NCI-H526 treated with DMSO at 0.1 percent for 48 hours (cell line): ENCODE measurements at places on chromosomes 4 and X.
A peak's percentile ranks its signal among the peaks of the same experiment; 100 is the strongest.

DNA sequence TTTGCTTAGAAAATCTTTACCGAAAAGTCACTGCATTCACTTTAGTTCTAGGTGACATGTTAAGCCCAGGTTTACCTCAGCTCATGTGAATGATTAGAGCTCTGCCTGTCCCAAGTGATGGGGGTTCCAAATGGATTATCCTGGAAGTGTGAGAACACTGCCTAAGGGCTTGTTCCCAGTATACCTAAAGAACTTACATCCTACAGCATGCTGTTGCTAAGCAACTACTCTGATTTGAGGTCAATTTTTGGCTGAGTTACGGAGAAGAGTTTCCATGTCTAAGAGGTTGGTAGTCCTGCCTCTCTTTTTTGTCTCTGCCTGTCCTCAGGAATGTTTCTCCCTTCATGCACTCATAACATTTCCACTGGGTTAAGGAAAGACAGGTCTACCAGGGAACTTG, 67.6 kb upstream of the UGT2B15 start:
- DNase-seq, result no peak

DNA sequence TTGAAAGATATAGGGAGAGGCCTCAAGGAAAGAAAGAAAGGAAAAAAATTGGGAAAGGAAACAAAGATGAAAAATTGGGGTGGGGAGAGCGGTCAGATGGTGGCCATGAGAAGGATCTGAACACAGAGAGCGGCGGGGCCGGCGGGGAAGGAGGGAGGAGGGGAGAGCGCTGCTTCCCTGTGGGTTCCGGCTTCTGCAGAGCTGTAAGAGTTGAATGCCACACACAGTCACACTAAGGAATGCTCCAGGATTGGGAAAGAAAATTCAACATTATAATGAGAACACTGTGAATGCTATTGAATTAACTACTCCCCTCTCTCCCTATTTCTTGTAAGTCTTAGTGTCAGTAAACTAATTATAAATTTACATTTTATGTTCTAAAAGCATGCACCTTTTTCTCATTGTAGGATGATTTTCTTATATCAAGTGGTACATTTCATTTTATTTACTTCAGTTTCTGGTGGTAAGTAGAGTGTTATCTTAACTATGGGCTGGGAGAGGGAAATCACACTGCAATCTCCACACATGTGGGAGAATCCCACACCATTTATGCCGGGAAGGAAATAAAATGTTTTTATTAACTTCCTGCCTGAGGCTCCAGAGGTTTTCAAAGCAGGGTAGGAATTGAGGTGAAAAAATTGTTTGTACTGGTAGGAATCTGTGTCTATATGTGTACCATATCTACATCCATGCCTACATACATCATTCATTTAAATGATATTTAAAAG, 904 bp downstream of the F11 start:
- no peak for DNase-seq

DNA sequence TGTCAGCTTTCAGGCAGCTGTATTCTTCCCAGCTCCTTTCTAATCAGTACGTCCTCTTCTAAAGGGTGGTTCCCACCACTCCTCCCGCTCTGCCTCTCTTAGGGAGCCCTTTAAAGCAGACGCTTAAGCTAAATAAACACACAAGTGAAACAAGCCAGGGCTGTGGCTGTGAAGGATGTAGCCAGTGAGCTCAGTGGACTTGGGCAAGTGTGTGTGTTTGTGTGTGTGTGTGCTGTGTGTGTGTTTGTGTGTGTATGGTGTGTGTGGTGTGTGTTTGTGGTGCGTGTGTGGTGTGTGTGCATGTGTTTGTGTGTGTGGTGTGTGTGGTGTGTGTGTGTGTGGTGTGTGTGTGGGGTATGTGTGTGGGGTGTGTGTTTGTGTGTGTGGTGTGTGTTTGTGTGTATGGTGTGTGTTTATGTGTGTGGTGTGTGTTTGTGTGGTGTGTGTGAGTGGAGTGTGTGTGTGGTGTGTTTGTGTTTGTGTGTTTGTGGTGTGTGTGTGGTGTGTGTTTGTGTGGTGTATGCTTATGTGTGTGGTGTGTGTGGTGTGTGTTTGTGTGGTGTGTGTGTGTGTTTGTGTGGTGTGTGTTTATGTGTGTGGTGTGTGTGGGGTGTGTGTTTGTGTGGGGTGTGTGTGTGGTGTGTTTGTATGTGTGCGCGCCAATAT, 283.3 kb downstream of the PTTG2 start:
- no peak for DNase-seq

DNA sequence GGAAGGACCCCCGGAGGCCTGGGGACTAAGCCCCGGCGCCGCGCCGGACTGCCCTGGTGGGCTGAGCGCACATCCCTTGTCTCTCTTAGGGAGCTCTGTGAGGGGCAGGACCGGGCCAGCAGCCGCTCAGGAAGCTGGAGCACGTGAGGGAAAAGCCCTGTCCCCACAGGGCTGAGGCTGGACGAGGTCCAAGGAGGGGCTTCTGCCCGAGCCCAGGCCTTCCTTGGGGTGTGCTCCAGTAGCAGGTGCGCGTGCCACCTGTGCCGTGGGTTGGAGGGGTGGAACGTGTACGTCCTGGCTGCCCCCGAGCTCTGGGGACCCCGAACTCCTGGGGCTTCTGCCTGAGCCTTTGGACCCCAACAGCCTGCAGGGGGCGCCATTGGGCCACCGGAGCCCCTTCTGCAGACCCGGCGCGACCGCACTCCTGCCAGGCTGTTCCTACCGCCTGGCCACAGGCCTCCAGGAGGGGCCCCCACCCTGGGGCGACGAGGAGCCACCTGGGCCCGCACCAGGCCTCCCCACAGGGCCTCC, 27.2 kb downstream of the TACC3 start:
- peak; percentile 55 for DNase-seq

DNA sequence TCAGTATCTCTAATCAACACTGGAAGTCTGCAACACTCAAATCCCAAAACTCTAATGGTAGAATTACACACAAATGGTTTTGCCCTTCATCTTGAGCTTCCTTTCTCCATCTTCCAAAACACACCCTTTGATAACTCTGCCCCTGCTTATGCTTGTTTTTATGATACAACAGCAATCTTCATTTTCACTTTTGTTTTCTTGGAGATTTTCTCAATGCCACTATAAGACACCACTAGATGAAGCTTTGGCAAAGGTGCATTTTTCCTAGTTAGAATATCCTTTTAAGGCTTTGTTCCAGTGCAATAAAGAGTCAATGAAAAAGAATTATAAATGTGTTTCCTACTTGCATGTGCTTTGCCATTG, 472.4 kb upstream of the NWD2 start:
- no peak for DNase-seq

GRCh38 chr4:6402566-6403399, 69.6 kb downstream of the PPP2R2C start:
- no peak for DNase-seq

DNA sequence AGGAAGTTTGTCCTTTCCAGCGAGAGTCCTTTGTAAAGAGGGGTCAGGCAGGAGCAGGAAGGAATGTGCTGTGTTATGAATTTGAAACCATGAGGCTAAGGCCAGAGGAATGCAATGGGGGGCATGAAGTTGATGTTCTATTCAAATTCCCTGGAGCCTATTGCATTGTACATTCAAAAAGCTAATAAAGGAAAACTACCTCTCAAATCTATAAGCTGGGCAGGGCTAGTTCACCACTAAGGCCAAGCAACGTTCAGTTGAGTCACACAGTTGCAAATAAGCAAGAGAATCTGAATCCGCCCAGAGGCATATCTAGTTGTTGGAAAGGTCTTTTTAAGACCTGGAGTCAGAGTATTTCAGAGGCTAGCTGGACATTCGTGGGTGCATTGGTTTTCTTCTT, 148.3 kb downstream of the DCTD start:
- no peak for DNase-seq

DNA sequence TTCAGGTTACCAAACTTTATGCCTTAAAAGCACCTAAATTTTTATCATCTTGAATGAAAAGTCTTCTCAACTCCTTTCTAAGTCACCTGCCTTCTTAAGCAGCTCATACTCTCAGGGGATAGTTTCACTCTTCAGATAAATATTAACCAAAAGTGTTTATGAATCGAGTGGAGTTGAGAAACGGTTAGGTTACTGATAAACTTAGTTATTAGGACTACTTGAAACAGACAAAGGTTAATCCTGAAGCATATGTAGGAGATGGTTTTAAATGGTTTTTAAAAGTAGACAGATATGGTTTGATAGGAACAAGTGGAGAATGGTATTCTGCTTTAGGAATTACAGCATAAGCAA, 32.8 kb downstream of the CLDN22 start:
- DNase-seq, result no peak

- DNase-seq, result no peak
These were observed 16.5 kb downstream of the MCF2 start for GRCh38 chrX:139691493-139691842.

DNA sequence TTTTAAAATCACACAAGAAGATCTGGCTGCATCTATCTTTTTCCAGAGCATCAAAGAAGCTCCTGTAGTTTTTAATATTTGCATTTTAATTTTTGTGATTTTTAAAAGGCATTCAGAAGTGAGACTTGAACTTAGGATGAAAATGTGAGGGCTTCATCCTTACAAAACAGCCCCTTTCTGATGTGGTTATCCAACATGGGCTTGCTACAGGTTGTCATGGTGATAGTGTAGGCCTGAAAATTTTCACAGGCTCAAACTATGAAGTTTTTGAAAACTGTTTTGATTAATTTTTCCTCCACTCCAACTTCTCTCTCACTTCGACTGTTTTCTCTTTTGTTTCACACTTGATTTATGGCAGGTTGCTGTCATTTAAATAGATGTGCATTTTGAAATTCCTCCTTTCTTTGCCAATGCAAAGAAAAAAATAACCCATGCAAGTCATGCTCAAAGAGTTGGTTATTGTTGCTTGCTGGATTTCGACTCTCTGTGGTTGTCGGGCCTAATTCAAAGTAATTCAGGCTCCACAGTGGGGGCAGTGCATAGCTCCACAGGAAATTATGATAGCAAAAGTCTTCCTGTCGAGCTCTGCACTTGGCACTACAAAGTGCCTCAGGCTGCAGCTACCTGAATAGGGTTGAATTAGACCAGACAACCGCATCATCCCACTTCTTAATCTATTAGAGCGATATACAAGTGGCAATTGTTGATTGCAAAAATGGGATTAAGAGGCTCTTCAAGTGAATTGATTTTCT, 201.0 kb upstream of the GPR101 start:
- DNase-seq, result no peak

GRCh38 chr4:120070196-120070595, 3.5 kb upstream of the MAD2L1 start:
- DNase-seq, result no peak

DNA sequence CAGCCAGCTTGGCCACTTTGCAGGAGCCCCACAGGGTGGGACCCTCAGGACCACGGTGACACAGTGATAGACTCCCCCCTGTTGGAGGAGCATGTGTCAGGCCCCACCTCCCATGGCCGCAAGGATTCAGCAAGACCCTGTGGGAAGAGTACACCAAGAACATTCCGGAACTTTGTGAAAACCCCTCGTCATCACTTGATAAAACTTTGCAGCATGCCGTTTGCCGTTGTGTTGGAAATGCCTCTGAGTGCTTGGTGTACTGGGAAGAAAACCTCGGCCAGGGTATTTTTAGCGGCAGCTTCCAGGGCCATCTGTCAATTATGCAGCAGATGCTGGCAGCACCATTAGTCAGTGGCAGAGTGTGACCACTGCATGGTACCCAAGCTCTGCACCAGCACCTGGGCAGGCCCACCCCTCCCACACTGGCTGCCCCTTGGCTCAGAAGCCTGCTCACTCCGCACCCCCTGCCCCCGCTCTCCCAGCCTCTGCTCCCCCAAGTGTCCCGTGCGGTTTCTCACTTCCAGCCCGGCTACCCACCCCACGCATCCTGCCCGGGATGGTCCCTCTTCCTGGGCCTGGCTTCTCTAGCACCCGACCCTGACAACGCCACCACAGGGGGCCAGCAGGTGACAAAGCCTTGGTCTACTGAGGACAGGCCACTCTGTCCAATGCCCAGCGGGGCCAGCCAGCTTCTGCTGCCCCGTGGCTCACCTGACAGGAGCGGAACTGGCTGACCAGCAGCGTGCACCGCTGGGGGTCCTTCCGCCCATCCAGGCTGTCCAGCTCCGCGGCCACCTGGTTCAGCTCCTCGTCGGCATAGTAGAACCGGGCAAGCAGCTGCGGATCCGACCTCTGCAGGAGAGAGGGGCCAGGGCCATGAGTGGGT, 65.0 kb downstream of the ZFYVE28 start:
- DNase-seq, result no peak

DNA sequence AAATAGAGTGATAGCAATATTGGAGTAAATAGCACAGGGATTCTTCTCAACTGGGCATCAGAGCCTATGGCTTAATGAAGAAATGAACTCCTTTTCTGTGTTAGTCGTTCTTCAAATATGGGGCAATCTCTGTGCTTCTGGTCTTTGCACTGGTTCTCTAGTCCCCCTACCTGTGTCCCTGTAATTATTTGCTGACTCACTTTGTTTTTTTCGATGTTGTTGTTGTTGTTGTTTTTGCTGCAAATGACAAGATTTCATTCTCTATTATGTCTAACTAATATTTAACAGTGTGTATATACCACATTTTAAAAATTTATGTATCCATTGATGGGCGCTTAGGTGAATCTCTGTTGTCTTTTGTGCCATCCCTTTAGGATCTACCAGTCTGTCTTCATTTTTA, 2137.8 kb upstream of the TENM3 start:
- no peak for DNase-seq

- peak; percentile 11 for DNase-seq
These were observed 711 bp downstream of the PNMA6E start for GRCh38 chrX:153400146-153401132.

DNA sequence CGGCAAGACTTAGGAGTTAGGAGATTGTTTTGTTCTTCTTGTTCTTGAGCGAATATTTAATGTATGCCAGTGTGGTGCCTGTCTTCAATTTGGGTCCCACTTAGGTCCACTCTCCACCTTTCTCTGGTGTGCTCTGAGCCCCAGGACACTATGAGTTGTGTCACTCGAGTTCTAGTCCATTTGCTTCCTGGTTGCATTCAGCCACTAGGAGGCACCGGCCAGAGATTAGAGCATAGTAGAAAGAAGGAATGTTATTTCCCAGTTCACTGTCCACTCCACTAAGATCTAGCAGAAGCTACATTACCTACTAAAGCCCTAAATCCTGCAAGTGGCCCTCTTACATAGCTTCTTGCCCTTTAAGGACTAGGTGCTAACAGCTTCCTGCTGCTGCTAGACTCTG, 326.9 kb downstream of the NAF1 start:
- no peak for DNase-seq

- no peak for DNase-seq
These were observed 37.5 kb downstream of the PGRMC1 start for GRCh38 chrX:119273420-119274192.

DNA sequence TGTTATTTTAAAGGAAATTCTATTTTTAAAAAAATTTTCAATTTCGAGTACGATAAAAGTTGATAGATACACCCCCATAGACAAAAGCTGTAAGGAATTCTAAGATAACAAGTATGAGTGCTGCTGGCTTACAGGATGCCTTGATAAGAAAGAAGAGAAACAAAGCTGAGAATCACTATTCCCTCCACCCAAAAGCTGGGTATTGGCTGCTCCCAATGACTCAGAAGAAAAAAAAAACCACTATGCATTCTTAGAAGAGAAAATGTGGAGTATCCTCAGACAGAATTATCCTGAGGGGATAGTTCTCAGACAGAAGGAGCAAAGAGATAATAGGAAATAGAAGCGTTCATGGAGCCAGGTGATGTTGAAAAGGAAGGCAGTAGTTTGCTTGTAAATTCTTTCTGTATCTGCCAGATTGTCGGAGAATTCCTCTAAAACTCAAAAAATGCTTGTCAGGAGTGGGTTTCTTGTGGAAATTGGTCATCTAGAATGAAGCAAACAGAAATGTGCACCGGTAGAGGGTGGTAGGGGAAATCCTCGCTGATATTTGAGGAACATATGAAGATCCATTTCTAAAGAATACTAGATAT, 217.5 kb upstream of the ADAMTS3 start:
- no peak for DNase-seq
